ENCODE measurements at places on chromosomes 2 and 18.

- DNase-seq, result no peak
Observed at GRCh38 chr2:239285932-239286230, 114.9 kb downstream of the HDAC4 start.

- DNase-seq, result no peak
Observed at GRCh38 chr2:241813644-241814392, 4.8 kb downstream of the NEU4 start.

GRCh38 chr2:84776011-84776410 is 104.9 kb downstream of the TRABD2A start:
- DNase-seq, result no peak

- DNase-seq, result no peak
Observed at GRCh38 chr2:158211502-158211901, 109.8 kb downstream of the UPP2 start.

DNA sequence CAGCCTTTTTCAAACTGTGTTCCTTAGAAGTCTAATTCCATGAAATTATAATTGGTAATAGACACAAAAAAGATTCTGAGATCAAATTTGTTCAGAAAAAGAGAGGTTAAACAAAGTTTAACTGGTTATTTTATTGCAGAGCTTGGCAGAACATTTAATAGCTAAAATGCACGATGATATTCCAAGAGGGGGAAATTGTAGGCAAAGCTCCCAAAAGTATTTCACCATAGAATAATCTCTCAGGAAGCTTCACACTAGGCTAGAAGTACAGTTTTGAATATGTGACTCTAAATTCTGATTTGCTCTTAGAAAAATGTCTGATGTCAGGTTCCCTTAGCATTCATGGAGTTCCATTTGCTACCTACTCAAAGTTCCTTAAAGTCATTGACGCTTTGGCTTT is 292.4 kb upstream of the SETBP1 start:
- DNase-seq, result no peak

DNA sequence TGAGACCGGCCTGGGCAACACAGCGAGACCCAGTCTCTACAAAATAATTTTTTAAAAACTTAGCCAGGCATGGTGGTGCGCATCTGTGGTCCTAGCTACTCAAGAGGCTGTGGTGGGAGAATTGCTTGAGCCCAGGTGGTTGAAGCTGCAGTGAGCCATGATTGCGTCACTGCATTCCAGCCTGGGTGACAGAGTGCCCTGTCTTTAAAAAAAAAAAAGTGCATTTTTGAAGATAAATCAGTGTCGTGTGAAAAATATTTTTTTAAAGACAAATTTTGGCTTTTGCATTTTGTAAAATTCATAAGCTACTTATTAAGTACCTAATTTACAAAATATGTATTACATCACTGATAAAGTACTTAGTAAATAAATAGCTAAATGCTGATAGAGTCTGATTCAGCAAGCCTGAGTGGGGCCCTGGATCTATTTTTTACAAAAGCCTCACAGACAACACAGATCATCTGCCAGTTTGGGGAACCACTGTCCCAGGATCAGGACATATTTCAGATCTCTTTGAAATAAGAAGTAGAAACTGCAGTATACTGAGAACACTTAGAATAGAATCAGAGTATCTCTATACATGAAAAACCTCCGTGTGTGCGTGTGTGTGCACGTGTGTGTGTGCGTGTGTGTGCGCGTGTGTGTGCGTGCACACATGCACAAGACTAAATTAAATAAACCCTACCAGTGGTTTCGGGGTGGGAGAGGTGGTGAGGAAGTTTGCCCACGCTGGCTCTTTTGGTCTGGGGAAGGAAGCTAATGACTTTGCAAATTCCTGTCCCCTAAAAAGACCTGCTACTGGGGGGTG is 61.6 kb downstream of the AAK1 start:
- DNase-seq, result no peak

GRCh38 chr18:48657447-48658120 is 118.8 kb downstream of the CTIF start:
- DNase-seq, result no peak

GRCh38 chr18:79121746-79122474 is 52.7 kb downstream of the ATP9B start:
- DNase-seq, result no peak

DNA sequence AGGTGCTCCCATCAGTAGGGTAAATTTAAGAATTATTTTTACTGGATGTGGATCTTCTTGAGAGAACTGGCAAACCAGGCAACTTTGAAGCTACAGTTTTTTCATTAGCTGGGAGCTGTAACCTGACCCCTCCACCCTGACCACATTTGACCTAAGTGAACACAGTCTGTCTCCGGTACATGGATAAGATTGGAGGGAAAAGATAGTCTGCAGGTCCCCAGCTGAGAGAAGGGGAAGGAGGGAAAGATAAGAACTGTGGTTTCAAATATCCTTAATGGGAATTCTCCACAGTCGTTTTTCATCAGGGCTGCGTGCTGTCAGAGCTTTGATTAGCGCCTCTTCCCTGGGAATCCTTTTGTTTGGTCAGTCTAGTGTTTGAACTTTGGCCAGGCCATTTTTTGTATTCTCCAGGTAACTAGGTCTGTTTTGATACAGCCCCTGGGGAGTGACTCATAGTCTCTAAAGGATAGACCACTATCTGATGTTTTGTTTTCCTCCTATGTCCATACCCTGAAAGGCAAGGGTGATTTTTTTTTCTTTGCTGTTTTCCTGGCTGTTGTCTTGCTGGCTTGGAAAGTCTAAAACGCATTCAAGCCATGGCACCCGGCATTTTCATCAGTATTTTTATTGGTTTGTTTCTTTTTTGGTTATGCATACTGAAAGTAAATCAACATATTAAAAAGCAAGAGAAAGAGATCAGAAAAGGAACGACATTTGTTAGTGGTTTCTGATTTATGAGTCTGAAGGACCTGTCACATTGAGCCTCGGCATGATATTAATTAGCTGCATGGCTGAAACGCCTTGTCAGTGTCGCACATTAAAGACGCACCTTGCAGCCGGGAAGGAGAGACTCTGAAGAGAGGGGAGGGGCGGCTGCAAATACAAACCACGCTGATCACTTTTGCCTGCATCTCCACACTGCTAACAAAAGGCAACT is 183.4 kb upstream of the FN1 start:
- DNase-seq, result no peak

GRCh38 chr2:70469435-70469834 is 84.2 kb downstream of the TGFA start:
- no peak for DNase-seq

DNA sequence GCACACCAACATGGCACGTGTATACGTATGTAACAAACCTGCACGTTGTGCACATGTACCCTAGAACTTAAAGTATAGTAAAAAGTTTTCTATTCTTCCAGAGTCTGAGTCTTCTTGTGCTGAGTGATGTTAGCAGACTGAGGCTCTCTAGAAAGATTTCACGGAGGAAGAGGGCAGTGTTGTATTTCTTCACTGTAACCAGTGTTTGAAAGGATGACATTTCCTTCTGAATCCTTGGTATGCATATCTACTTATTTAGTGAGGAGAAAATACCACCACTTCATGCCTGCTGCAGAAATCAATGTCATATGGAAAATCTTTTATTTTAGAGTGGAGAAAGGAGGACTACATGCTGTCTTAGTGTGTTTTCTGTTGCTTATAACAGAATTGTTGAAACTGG is 357.1 kb downstream of the CCDC85A start:
- DNase-seq, result no peak

Data from activated T-helper 9 cell treated with anti-CD3 and anti-CD28 coated beads, Interleukin-2, amount 50 U/mL, for 16 hours (primary cell).